ENCODE measurements at places on chromosomes 2 and 18. TPM values are rescaled to one million over a fixed set of nuclear protein-coding genes. Genes with fewer than 3 reads are reported as not detected.

Gene ST8SIA5
- not detected for total RNA-seq

Gene TFCP2L1
- 0.33 TPM for total RNA-seq

Gene PCARE
- not detected for total RNA-seq

Gene SIX3
- total RNA-seq, result not detected

Gene SGO2
- total RNA-seq, result 16.5 TPM

Gene ZEB2
- total RNA-seq, result 12.4 TPM

Gene FHOD3
- total RNA-seq, result 28.7 TPM

Gene CLEC4F
- total RNA-seq, result not detected

Gene HRH4
- not detected for total RNA-seq

Gene RESP18
- not detected for total RNA-seq

Gene THSD7B
- 0.13 TPM for total RNA-seq

Gene LCT
- not detected for total RNA-seq

Gene NTSR2
- not detected for total RNA-seq

Gene FSIP2
- under 0.01 TPM for total RNA-seq

Gene DARS1
- total RNA-seq, result 42.0 TPM

Gene SCG2
- under 0.01 TPM for total RNA-seq

Gene SP100
- 37.9 TPM for total RNA-seq

Gene NAT8
- total RNA-seq, result not detected

Gene C2orf72
- 0.16 TPM for total RNA-seq

Gene CCDC178
- total RNA-seq, result not detected

Data from mesangial cell (primary cell).